ENCODE measurements at places on chromosomes 4 and X. TPM values are rescaled to one million over a fixed set of nuclear protein-coding genes. Genes with fewer than 3 reads are reported as not detected.

- DNase-seq, result no peak
Measured at GRCh38 chr4:24675721-24676389, 91.5 kb upstream of the DHX15 start.

DNA sequence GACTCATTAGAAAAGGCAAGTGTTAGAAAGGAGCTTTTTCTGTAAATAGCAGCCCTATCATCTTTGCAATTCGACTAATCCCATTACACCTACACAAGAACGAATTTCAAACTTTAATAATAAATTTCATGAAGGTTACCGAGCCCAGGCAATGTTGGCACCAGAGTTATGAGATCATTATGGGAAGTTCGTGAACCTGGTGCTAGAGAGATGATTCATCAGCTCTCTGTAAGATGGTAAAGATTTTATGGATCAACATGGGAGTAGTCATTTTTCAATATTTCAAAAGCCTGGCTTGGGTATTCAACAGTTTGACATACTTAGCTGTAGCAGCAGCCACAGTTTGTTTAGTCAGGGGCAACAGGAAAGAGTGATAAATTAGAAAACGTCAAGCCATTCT lies 35.8 kb downstream of the AMELX start:
- no peak for DNase-seq

GRCh38 chr4:55031158-55031557 lies 94.2 kb downstream of the KDR start:
- DNase-seq, result no peak

DNA sequence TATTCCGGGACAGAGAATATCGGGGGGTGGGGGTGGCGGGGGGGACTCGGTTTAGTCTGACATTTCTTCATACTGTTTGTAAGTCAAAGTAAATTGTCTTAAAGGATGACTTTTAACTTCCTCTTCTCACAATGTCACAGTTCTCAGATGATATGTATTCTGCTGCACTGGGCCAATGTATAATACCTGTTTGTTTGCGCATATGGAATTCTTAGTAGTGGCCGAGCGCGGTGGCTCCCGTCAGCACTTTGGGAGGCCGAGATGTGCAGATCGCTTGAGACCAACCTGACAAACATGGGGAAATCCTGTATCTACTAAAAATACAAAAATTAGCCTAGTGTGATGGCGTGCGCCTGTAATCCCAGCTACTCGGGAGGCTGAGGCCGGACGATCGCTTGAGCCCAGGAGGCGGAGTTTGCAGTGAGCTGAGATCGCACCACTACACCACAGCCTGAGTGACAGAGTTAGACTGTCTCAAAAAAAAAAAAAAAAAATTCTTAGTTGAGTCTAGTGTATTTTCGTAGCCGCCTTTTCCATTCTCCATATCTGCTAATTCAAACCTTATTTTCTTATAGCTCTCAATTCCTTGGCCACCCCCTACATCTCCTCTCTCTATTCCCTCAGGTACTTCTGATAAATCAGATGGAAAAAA lies 851 bp downstream of the POLR2B start:
- DNase-seq, result peak; percentile 31

- DNase-seq, result no peak
Measured at GRCh38 chrX:49850028-49850427, 20.9 kb downstream of the PAGE4 start.

DNA sequence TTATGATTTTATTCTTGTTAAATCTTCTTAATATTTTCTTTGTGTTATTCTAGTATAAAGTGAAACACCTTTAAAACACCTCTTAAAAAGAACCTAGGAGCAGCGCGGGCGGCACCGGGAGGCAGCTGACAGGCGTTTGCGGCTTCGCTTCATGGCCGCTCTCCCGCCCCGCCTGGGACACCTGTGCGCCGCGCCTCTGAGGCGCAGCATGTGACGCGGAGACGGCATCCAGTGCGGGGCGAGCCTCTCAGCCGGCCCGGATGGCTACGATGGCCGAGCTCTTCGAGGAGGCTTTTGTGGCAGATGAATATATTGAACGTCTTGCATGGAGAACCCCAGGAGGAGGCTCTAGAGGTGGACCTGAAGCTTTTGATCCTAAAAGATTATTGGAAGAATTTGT lies 1592.7 kb downstream of the TECRL start:
- no peak for DNase-seq

DNA sequence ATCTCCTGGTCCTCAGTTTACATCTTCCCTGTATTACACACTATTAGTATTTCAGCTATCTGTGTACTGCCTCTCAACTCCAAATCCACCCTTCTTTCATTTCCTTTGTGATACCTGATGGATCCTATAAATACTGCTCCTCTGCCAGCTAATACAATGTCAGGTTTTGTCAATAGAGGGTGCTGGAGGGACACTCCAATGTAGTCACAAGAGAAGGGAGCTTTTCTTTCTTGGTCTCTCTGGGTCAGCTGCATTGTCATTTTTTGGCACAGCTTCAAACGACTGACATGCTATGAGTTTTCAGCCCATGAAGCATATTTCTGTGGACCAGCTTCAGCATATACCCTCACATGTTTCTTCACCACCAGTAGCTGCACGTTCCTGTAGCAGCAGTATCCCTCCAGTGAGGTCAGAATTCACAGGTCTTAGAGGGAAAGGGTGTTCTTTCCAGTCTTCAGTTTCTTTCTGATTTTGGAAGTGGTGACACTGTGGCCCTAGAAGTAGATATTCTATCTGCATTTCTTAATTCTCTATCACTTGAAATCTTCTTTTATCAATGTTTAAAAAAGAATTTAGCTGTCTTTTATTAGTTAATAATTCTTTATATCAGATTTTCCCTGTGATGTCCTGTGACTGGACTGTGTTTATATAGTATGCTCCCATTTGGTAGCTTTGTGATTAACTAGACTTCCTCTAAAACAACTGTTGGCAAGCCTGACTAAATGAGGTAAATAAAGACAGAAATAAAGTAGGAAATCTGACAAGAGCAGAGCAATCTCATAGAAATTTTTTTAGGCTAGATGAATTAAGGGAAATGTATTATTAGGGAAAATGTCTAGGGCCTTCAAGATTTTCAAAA lies 60.6 kb downstream of the GABRA2 start:
- DNase-seq, result peak; percentile 46

GRCh38 chr4:38160487-38161207 lies 200.4 kb downstream of the PTTG2 start:
- DNase-seq, result peak; percentile 98

GRCh38 chr4:16289897-16290554 lies 63.8 kb upstream of the TAPT1 start:
- peak; percentile 7 for DNase-seq

DNA sequence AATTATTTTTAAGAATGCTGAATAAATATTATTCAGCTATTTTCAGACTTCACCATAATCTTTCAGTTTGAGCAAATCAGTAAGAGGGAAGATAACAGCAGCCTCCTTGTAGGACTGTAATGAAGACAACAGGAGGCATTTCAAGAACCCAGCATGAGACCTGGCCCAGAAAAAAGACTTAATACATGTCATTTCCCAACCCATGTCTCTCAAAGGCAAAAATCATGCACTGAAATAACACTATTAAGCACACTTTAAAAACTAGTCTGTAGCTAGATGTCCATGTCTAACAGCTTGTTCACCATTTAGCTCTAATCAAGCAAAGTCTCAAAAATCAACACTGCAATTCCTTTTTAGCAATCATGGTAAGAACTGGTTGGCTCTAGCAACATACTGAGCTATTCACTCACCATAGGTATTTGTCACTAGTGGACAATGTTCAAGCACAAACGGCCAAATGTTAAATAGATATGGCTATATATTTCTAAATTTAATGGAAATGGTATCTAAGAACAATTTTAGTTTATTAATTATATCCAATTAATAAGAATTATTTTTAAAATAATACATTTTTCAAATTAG lies 109.9 kb downstream of the WDFY3 start:
- no peak for DNase-seq

- DNase-seq, result peak; percentile 5
Measured at GRCh38 chr4:114386637-114387233, 211.9 kb upstream of the UGT8 start.

DNA sequence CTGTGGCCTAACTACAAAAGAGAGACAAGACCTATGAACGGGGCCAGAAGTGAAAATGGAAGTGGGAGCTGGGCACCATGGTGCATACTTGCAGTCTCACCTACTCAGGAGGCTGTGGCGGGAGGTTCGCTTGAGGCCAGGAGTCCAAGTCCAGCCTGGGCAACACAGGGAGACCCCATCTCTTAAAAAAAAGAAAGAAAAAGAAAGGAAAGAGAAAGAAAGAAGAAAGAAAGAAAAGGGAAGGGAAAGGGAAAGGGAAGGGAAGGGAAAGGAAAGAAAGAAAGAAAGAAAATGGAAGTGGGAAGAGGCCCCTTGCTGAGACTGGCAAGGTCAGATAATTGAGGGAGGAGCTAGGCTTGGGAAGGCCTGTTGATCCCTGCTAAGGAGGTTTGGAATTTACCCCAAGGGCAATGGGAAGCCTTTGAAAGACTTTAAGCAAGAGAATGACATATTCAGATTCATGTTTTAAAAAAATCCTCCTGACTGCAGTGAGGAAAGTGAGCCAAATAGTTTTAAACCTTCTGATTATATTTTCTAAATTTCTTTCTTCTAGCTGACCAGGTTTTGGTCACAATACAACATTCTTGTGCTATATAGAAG lies 17.7 kb upstream of the HERC5 start:
- DNase-seq, result no peak

- DNase-seq, result no peak
Measured at GRCh38 chrX:14738643-14739042, 134.2 kb downstream of the FANCB start.

DNA sequence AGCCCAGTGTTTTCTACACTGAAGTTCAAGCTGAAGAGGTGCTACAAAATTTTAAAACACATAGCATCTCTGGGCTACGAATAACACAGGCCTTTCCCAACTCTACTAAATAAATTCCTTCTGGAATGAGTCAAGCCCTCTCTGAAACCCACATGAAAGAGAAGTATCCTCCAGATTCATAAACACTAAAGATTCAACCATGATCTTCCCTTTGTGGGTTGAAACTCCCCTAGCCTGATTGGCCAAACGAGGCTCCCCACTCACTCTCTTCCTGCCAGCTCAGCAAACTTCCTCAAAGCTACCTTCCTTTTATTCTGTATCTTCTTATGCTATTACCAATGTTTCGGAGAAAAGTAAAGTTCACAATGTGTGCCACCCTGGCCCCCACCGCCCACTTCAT lies 95.4 kb downstream of the NKX6-1 start:
- DNase-seq, result no peak

- DNase-seq, result no peak
Measured at GRCh38 chr4:153036931-153037482, 100.9 kb downstream of the FHDC1 start.

- DNase-seq, result no peak
Measured at GRCh38 chr4:48191758-48192157, 57.7 kb upstream of the TXK start.

GRCh38 chr4:101970547-101971155 lies 180.1 kb downstream of the BANK1 start:
- DNase-seq, result no peak

- no peak for DNase-seq
Measured at GRCh38 chrX:97504431-97504830, 620.7 kb downstream of the RPA4 start.

DNA sequence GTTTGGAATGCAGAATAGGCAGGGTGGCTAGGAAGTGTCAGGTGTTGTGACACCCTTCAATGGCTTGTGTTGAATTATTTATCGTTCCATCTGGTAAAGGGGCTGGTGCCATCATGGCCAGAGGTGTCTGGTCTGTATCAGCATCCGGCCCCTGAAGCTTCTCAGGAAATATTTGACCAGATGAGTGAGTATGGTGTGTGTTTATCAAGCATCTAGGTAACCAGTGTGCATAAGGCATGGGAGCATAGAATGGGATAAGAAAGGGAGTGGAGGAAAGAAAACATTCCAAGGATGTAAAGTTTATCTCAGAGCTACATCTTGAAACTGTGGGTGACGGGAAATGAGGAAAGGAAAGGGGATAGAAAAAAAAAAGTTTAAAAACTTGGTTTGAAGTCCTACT lies 109.4 kb downstream of the KLHL4 start:
- DNase-seq, result no peak

DNA sequence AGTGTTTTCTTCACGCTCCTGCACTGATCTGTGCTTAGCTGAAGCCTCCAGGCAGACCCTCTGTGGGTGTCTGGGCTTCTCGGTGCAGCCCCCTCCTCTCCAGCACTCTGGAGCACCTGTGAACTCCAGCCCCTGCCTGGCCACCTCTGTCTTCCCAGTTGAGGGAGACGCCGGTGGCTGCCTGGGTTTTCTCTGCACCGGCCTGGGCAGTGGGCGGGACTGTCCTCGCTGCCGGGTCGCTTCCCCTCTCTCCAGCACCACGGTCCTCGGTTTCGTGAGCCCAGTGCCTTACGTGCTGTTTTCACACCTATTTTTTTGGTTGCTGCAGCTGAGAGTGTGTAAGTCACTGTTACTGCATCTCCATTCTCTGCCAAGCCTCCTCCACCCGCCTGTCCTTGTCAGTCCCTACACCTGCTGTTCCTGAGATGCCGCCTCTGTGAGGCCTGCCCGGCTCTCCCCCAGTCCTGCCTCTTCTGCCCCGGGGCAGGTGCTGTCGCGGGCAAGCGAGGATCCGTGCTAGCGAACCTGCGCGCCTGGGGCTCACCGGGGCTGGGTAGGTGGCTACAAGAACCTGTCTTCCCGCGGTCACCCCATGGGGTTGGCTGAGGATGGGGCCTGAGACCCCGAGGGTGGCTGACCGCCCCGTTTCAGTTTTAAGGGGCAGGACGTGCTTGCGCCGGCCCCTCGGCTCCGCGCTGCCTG lies 2.4 kb upstream of the FGFRL1 start:
- DNase-seq, result no peak

- peak; percentile 5 for DNase-seq
Measured at GRCh38 chrX:16671005-16671404, 21.0 kb downstream of the S100G start.

DNA sequence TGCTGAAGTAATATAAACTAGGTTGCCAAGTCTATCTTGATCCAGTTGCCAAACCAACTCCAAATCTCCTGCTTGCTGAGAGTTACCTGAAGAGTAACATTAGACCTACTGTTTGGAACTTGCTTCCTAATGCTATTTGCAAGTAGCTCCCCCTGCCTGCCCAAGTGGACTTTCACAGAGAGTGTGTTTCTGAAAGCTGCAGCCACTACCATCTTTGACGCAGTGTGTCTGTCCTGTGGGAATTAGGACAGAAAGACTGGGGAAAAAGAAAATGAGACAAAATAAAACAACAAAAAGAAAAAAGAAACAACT lies 195.0 kb upstream of the HS3ST1 start:
- no peak for DNase-seq

The GC gene
- 0.35 TPM for total RNA-seq

The MAGEE2 gene
- not detected for total RNA-seq

The GATA1 gene
- total RNA-seq, result not detected

The S100P gene
- total RNA-seq, result 348 TPM

The TIGD4 gene
- 0.49 TPM for total RNA-seq

The ASMT gene
- total RNA-seq, result not detected

The PRKG2 gene
- total RNA-seq, result not detected

The ZNF711 gene
- total RNA-seq, result 3.8 TPM

The FMR1NB gene
- not detected for total RNA-seq

The COL25A1 gene
- not detected for total RNA-seq

The PLP1 gene
- 0.27 TPM for total RNA-seq

The XPNPEP2 gene
- 0.49 TPM for total RNA-seq

The TACR3 gene
- total RNA-seq, result not detected

The DLG3 gene
- total RNA-seq, result 19.4 TPM

The REELD1 gene
- total RNA-seq, result not detected

The CENPVL1 gene
- not detected for total RNA-seq

The RAP2C gene
- total RNA-seq, result 39.3 TPM

The PAGE5 gene
- not detected for total RNA-seq

The GRID2 gene
- not detected for total RNA-seq

The SOWAHB gene
- total RNA-seq, result 0.27 TPM

Measured in HepG2 (cell line).